NCI-H187 (cell line): ENCODE measurements at places on chromosomes 5 and 9.

DNA sequence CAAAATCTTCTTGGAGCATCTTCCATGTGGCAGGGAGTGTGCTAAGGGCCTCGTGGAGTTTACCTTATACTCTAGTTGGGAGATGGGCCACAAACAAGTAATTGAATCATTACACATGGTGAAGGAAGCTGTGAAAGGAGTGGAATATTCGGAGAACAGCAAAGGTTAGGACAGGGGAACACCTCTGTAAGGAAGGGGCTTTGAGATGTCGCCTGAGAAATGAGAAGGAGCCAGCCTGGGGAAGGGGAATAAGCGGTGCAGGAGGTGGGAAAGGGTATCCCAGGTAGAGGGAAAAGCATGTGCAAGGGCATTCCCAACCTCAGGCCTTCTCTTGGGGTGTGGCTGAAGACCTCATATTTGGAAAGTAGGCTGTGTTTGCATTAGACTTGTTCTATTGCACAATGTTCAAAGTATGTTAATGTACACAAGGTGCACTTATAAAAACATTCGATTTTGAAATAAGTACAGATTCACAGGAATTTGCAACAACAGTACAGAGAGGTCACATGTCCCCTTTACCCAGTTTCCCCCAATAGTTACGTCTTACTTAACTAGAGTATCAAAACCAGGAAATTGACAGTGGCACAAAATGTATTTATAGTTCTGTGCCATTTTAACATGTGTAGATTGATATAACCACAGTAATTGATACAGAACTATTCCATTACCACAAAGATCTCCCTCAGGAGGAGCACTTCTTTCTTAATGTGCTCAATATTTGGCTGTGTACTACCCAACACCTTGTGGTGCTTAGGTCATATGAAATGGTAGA is 2.4 kb upstream of the STOM start:
- no peak for DNase-seq

DNA sequence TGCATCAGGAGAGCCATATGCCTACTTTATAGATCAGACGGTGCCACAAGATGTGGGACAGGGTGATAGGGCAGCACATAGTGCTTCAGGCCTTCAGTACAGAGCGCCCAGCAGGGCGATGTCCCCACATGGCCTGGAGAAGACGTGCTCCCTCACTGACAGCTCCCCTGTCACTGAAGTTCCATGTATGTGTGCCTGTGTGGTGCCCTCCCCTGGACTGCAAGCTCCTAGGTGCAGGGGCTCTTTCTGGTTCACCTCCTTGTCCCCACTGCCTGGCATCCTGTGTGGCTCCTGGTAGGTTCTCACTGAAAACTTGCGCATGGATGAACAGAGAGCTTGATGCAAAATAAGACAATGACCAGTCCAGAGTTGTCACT is 233.1 kb downstream of the GADD45G start:
- no peak for DNase-seq

DNA sequence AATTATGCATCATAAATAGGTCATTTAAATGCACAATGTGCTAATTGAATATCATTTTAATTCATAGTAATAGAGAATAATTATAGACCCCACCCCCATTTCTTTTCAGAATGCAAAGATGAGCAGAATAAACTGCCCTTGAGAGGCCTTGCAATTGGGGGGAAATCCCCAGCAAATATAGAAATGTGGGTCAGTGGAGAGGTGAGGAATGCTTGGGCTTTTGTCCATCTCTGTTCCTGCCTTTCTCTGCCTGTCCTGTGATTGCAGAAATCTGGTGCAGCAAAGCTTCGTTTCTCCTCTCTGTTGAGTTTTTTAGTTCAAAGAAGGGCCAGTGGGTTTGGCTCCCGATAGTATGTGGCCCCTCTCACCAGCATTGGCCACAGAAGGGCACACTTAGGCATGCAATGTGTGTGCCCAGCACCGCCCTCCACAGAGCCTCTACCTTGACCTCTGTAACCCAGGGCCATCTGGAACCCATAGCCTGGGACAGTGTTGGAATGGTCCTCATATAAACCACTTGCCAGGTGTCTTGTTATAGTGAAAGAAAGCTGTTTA is 164.2 kb downstream of the SEMA6A start:
- no peak for DNase-seq

- DNase-seq = no peak
Measured at GRCh38 chr9:87678650-87679355, 47.1 kb upstream of the CTSL start.
